ENCODE measurements at places on chromosomes 1 and 21.

DNA sequence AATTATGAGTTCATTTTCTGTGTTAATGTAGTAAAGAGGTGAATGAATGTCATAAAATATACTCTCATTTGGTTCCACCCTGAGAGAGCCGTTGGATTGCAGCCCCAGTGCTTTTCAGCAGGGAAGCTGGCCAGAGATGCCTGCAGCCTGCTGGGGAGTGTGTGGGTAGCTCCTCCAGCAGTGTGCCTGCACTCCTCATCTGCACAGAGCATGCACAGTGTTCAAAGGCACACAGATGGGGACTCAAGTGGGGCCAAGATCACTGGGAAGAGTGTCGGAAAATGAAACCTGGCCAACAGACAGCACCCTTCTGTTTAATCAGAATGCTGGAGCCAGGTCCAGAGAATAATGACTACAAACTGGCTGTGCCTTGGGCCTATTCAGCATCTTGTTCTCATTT is 206.8 kb downstream of the ST6GALNAC3 start:
- DNase-seq, result no peak

DNA sequence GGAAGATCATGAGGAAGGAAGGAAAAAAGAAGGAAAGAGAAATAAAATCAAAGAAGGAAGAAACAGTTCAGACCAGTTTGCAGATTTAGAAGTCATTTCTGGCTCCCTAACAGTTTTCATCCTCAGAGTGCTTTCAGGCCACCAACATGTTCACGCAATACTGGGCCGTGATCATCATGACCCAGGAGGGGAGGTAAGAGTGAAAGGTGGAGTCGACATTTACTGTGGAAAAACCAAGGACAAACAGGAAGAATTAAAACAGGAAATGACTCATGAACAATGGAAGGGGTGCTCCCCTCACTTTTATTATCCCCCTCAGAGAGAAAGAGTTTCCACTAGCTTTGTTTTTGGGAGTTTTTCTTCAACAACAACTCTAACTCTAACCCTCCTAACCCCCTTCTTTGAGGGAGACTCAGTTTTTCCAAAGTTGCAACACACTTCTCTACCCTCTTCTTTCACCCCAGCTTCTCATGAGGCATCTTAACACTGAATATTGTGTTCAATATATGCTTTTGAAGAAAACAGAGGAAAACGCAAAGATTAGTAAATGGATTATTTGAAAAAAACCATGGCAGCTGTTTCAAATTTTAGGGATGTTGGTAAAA is 60.4 kb downstream of the VANGL2 start:
- no peak for DNase-seq

DNA sequence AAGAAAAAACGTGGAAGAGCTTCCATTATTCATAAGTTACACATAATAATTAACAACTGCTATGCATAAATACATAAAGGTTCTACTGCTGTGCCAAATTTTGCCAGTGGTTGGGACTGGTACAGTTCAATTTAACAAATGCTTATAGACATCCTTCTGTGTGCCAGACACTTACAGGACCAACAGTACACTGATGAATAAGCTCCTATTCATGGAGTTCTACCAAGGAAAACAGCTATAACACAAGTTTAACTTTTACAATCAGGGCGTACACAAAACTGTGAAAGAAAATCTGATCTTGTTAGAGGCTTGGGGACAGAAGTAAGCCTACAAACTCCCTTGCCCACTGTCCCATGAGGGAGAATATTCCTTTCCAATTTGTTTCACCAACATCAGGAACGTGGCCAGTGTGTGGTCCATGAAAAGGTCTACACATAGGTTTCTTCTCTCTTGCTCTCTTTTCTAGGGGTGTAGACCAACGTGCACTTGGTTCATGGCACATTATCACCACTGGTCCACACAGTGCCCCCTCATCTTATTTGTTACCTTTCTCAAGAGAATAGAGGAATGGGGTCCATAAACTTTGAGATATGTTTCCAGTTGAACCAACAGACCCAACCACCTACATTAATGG is 10.1 kb downstream of the NRIP1 start:
- no peak for DNase-seq

DNA sequence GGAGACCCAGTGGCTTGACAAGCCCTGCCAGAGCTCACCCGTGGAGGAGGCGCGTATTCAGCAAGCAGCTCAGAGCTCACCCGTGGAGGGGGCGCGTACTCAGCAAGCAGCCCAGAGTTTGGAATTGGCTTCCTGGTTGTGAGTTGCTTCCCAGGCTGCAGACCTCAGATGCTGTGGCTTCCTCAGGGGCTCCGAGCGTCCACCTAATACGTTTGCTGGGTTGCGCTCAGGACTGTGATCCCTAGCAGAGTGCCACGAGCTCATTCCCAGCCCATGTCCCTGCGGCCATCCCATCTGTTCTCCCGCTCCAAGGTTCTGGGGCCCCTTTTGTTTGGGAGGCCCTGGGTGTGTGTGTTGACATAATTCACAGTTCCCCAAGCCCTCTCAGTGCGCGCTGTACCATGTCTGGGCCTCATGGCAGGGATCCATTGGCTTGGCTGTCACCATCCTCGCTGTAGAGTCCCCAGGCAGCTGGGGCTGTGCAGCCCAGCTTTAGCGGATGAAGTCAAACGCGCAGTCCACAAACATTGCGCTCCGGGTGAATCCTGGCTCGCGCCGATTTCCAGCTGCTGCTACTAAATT is 3.6 kb downstream of the AJAP1 start:
- DNase-seq, result no peak

DNA sequence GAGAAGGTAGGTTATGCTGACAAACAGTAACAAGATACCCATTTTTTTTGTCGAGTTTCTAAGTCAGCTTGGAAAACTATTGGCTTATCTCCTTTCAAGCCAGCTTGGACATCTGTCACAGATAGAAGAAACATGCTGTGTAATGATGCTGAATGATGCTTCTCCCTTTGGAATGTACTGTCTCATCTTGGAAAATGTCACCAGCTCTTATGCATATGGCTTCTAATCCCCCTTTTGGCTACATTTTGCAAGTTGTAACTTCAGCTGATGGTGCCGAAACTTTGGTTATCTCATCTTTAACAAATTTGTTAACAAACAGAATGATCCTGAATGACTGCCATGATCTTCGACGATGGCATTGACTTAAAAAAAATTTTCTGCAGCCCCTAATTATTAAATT is 68.8 kb upstream of the ST6GALNAC3 start:
- DNase-seq, result no peak

GRCh38 chr1:88787023-88787903 is 103.2 kb downstream of the PKN2 start:
- DNase-seq, result no peak

- no peak for DNase-seq
Measured at GRCh38 chr1:25183126-25183980, 48.9 kb downstream of the SYF2 start.

DNA sequence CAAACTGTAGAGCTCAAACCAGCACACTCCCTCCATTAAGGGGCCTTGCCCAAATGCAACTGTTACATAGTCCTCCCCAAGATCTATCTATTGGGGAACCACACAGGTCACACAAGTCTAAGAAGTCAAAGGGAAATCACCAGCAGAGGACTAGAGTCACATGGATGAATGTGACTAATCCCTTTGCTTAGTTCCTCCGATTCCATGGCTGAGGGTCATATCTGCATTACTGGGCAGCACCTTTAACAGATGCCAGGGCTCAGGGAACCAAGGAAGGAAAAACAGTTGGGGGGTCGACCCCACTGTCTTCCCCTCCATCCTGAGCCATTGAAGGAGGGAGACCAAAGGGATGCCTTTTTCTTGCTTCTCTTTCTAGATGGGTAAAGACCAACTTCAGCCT is 23.4 kb upstream of the SMYD3 start:
- no peak for DNase-seq

GRCh38 chr1:76303340-76303717 is 228.8 kb downstream of the ST6GALNAC3 start:
- DNase-seq, result no peak

DNA sequence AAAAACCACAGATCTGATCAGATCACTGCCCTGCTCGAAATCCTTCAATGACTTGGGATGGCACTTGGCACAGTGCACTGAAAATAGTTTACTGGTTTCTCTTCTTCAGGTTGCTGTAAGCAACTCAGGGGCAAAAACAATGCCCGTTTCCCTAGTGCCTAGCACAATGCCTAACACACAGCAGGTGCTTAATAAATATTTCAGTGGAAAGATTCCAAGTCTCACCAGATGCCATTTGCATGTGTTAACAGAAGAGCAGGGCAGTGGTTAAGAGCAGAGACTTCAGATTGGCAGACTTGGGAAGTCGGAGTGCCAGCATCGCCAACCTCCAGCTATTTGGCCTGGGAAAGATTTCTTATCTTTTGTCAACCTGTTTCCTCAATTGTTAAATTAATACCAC is 10.9 kb upstream of the METTL25B start:
- no peak for DNase-seq

GRCh38 chr1:28170001-28170596 is 6.4 kb downstream of the PTAFR start:
- no peak for DNase-seq

Measured in HS-27A (cell line).